NCI-H1105 (cell line): ENCODE measurements at places on chromosomes 7 and 10.
A peak's percentile ranks its signal among the peaks of the same experiment; 100 is the strongest.

DNA sequence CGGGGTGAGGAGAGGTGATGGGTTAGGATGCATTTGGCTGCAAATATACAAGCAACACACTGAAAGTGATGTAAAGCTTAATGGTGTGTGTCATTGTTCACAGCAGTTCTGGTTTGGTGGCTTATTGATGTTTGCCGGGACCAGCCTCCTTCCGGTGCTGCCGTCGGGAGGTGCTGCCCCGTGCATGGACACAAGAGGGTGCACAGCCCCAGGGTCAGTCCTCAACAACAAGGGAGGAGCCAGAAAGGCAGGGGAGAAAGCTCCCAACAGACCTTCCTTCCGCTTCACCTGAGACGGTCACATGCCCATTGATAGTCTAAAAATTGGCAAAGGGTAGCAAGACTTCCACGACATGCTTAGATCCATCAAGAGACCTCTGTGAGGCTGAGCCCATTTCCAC lies 9.5 kb downstream of the RNF32 start:
- DNase-seq, result no peak

DNA sequence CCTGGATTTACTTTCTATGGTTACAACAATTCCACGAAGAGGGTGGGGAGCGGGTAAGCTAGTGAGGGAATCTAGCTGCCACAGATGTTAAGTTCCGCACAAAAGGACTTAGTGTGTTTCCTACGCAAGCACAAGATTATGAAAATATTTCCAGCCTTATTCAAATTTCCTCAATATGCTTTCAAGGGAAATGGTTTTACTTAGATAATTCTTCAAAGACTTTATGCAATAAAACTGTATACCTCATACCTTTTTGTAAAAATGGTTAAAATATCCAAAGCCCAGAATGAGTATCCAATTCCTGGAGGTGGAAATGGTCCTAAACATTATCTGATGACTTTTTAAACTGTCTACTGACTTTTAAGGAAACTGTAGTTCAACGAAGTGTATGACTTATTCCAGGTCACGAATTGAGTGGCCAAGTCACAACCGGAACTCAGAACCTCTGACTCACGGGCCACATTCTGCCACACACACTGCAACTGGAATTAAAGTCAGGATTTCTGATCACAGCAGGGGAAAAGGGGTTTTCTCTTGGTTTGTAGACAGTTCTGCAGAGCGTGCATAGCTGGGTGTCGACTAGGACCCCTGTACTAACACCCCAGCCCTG lies 20.2 kb upstream of the INSIG1 start:
- DNase-seq, result no peak

GRCh38 chr10:31952066-31952465 lies 23.4 kb upstream of the ARHGAP12 start:
- DNase-seq, result no peak

- no peak for DNase-seq
Measured at GRCh38 chr7:110461621-110462020, 629.3 kb upstream of the LRRN3 start.

GRCh38 chr10:96289218-96289910 lies 14.9 kb upstream of the DNTT start:
- no peak for DNase-seq

DNA sequence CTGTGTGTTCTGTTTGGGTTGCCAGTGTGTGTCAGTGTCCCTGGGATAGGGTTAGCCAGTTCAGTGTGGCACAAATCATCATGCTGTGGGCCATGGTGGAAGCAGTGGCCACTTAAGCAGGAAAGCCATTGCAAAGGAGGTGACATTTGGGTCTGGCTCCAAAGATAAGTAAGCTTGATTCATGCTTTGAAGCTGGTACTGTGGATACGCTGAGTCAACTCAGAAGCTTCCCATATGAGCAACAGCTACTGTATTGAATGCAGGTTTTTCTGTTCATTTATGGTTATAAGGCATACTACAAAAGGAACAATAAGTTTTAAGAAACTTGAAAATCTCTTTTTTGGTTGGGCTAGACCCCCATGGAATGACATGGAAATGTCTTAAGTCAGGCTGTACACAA lies 143.1 kb downstream of the BMPER start:
- no peak for DNase-seq

DNA sequence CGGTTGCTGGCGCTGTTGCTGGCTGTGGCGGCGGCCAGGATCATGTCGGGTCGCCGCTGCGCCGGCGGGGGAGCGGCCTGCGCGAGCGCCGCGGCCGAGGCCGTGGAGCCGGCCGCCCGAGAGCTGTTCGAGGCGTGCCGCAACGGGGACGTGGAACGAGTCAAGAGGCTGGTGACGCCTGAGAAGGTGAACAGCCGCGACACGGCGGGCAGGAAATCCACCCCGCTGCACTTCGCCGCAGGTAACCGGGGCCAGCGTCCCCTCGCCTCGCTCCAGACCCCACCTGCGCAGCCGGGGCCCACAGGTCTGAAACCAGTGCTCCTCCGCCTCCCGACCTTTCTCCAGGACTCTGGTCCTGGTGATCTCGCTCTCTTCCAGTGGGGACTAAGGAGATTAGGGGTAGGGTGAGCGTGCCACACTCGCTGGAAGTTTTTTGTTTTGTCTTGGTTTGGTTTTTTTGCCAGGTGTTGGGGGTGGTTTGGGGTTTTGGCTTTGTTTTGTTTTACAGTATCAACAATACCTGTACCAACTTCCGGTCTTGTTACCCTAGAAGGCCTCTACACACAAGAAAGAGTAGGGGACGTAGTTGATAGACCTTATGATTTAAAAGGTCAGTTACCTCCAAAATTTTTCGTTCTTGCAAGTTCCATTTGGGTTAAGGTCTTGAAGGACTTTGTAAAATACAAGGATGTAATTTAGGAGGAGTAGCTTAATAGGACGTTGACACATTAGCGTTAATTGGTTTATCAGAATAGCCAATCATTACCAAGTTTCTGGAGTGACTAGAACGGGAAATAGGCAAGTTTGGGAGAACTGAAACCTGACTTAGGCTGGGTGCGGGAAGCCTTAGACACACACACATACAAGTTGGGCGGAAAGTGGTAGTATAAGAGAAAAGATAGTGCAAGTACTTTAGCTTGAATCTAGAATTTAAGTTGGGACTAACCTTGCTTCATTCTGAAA lies 704 bp downstream of the TNKS2 start:
- no peak for DNase-seq

GRCh38 chr10:1548596-1548995 lies 188.7 kb downstream of the ADARB2 start:
- DNase-seq, result no peak

DNA sequence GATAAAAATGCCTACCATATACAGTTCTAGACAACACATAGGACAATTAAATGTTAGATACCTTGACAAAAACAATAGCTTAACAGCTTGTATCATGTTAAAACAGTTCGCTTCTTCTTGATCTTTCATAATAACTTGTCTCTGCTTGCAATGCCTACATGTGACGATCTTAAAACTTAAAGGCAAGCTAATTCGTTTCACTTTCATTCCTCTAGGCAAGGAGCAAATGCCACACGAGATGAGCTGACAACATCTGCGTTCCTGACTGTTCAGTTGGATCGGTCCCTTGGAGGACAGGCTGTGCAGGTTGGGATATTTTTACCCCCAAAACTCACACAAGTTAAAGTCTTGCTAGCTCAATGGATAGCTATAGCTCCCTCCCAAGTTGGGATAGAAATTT lies 51.6 kb upstream of the ARL4A start:
- DNase-seq, result no peak

GRCh38 chr10:3270577-3271316 lies 98.2 kb upstream of the PITRM1 start:
- DNase-seq, result no peak

DNA sequence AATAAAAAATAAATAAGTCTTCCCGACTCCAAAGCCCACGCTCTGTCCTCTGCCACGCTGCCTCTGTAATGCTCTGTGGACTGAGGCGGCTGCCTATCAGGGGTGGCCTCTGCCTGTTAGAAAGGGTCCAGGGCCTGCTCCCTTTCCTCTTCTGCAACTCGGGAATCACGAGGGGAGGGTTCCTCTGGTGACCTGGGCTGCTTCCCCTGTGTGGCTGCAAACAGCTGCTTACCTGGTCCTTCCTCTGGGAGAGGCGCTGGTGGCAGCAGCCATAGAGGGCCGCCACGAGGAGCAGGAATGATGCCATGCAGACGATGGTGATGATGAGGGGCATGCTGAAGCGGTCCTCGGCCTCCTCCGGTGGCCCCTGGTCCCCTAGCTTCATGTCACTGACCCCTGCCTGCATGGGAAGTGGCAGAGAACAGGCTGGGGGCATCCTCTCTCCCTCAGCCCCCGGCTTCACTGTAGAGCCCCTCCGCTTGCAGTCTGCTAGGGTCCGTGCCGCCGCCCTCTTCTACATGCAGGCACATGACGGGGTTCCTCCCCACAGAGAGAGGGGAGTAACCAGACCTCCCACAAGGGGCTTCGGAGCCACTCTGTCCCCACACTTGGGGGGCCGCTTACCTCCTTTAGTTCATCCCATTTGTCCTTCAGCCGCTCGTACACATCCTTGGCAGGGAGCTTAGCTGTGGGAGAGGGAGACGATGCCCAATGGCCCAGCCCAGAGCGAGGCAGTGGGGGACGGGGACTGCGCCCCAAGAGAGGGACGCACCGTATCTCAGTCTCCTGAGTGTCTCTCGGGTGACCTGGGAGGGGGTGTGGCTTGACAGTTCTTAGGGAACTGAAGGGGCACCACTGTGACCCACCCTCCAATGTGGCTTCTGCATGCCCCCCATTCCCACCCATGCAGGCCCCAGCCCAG lies 50.5 kb downstream of the PODXL start:
- no peak for DNase-seq

DNA sequence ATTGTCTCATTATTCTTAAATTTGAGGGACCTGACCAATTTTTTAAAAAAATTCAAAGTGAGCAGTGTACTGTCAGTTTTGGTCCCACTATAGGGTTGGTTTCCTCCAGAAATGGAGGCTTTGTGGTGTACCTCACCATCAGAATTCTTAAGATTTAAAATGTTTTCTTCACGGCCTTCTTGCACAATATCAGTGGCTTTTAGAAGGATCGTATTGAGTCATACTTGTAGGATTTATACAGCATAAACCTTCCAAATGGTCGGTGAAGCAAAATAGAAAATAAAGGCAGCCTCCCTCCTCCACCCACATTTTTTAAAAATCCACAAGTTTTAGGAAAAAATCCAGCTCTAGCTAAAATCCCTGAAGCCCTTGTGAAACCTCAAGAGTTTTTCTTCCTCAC lies 126.4 kb downstream of the RNLS start:
- DNase-seq, result no peak

- no peak for DNase-seq
Measured at GRCh38 chr7:99143521-99143852, 421 bp downstream of the SMURF1 start.

DNA sequence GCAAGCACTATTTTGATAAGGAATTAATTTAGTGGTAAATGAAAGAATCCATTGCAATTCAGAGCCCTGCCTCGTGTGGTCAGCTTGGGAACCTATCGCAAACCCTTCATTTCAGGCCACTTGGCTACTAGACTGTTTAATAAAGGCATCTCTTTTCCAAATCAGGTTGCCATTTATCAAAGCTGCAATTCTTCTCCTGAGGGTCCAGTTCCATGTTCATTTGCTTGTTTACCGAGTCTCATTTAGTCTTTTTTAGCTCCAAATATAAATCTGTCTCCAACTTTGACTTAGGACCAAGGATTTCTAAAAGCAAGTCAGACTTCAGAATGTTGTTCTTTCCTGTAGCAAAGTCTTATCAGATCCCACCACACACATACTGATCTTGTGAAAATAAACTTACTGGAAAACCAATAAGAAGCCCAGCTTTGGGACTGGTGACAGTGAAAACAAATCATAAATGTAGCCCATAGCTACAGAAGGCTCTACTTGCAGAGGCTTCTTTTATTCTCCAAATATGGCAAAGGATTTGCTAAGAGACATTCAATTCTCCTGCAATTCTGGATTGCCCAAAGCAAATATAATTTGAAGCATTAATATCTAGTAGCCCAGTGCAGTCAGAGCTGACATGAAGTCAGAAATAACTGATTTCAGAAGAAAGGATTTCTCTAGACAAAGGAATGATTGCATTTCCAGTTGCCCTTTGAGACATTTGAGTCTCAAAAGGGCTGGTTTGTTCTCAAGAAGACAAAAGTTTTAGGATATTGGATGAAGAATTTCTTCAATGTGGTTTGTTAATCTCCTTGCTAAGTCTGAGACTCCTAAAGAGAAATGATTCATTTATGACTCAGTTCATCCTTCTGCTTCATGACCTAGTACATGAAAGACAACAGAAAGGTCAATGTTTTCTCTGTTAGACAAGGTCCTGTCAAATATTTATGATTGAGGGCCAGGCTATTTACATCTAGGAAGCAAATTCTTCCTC lies 28.0 kb downstream of the PPP1R3C start:
- no peak for DNase-seq

DNA sequence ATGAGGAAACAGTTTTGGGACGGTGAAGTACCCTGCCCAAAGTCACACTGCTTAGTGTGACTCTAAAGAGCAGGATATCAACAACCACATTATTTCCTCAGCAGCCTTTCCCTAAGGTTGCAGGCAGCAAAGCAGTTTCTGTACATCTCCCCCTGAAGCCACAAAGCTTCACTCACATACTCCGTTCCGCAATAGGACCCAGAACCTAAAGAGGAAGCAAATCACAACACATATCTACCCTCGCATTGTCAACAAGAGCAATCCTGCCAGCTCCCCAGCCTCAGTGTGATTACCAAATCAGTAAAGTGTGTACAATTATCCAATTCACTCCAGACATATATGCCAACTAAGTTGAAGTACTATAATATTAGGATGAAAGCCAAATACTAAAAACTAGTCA lies 30.8 kb downstream of the VAX1 start:
- DNase-seq, result peak; percentile 5

DNA sequence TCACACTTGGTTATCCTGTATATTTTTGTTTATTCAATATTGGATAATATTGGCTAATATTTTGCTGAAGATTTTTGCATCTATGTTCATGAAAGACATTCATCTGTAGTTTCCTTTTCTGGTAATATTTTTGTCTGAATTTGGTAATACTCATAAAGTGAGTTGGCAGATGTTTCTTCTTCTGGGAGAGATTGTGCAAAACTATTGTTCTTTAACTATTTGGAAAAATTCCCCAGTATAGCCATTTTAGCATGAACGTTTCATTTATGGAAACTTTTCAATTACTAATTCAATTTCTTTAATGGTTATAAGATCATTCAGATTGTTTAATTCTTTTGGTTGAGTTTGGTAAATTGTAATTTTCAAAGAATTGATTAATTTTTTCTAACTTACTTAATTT lies 560.8 kb upstream of the FZD8 start:
- DNase-seq, result no peak

DNA sequence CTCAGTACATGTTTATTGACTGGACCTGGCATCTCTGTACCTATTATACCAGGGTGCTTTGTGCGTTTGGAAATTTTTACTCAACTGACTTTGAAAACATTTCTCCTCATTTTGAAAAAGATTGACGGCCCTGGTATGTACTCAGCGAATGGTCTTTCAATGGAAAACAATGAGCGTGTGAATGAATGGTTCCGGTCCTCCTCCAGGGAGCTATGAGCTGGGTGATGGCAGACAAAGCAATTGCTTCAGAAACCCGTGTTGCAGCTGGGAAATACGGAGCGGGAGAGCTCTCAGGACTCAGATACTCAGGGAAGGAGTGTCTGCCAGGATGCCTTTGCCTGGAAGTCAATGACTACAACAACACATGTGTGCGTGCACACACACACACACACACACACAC lies 125.9 kb downstream of the PAXIP1 start:
- no peak for DNase-seq
